ENCODE measurements at places on chromosomes 1 and 21. TPM values are rescaled to one million over a fixed set of nuclear protein-coding genes. Genes with fewer than 3 reads are reported as not detected.

Gene NR0B2
- not detected for total RNA-seq

Gene SERINC2
- total RNA-seq = 1.7 TPM

Gene SETD4
- 31.8 TPM for total RNA-seq

GRCh38 chr1:159208175-159208825, 3.6 kb downstream of the ACKR1 start:
- DNase-seq = no peak

GRCh38 chr1:61007534-61008364, 74.6 kb upstream of the NFIA start:
- DNase-seq = no peak

- no peak for DNase-seq
These were observed 21.0 kb upstream of the PADI2 start for GRCh38 chr1:17140279-17140678.

GRCh38 chr1:112322983-112323678, 72.9 kb upstream of the CTTNBP2NL start:
- DNase-seq = no peak

DNA sequence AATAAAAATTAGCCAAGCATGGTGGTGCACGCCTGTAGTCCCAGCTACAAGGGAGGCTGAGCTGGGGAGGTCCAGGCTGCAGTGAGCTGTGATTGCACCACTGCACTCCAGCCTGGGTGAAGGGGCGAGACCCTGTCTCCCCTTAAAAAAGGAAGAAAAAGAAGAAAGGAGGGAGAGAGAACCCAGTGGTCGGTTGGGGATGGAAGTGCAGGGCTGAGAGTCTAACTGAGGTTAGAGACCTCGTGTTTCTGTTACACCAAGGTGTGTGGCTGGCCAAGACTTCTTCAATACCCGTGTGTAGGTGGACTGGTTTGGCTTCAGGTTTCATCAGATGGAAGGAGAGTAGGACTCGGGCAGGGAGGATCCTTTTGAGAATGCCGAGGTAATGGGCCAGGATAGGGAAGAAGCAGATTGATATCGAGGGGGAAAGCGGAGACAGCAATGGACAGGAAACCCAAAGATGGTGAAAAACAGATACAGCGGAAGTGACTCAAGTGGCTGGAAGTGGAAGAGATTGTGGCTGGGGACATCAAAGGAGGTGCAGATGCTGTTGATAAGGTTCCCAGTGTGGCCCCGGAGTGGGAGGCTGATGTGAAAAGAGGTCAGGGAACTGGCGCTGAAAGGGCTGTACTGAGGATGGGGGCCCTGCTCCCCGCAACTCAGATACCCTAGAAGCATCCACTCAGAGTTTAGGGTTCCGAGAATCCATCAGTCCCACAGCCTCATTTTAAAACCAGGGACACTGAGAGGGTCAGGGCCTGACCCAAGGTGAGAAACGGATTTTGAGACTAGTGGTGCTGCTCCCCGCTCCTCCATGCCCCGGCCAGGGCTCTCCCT, 681 bp upstream of the UBXN10 start:
- no peak for DNase-seq

- no peak for DNase-seq
These were observed 122.3 kb downstream of the SYF2 start for GRCh38 chr1:25110036-25110435.

- no peak for DNase-seq
These were observed 282.7 kb downstream of the BACH1 start for GRCh38 chr21:29581393-29581792.

DNA sequence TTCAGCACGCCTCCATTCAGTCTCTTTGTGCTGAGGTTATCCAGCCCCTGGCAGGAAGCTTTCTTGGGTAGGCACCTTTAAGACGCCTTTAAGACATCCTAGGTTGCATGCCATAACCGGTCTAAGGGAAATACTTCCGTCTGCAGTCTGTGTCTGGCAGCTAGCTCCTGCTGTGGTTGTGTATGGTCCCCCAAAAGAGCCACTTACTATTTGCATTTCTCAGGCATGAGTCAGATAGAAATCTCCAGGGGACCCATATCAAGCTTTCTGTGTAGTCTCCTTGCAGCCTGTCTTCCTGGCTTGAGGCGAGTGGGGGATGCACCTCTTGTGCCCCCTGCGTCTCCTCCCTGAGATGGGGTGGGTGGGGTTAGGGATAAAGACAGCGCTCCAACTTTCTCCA, 10.0 kb upstream of the RYR2 start:
- DNase-seq = no peak
